Activated naive CD8-positive, alpha-beta T cell treated with anti-CD3 and anti-CD28 coated beads, Interleukin-2, amount 10 ng/mL, durations not matched to agents 7 days and 5 days (primary cell): ENCODE measurements at places on chromosomes 4 and X. TPM values are rescaled to one million over a fixed set of nuclear protein-coding genes. Genes with fewer than 3 reads are reported as not detected.

Gene FHL1
- total RNA-seq = 19.2 TPM

DNA sequence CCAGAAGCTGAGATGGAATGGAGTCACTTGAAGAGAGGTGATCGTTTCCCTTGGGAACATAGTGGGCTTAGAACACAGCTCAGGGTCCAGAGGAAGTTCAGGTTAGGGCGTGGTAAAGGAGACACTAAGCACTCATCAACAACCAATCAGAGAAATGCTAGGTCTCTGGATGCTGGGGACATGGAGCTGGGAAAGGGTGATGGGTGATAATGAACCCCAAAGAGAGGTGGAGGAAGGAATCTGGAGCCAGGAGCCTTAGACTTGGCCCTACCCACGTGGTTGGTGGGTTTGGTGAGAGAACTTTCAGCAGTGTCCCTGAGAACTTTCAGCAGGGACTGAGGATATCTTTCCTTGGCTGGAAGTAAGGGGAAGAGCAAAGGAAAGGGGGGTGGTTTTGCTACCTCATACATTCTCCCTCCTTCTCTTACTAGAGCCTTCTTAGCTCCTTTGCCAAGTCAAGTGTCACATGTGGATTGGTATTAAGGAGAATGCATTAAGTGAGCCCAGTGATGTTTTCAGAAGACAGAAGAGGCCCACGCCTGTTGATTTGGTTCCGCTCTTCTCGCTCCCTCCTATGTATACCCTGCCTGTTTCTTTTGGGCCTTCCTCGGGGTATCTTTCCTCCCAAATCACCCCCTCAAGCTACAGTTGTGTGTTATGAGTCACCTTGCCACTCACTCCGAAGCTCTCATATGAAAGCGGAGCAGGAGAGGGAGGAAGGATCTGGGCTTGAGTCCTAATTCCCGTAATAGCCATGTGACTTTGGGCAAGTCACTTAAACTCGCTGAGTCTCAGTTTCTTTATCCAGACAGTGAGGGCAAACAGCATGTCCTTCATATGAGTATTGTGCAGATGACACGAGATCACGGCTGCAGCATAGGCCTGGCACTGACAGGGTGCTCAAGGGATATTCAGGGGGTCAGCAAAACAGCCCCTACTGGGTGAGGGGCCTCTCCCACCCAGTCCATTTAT is 63.1 kb downstream of the TSC22D3 start:
- DNase-seq = no peak
- H3K4me1 ChIP-seq = peaks cover 29% of the 10 kb centered on the region
- H3K4me3 ChIP-seq = no peak overlapping the region
- peaks cover 7% of the 10 kb centered on the region for H3K36me3 ChIP-seq

DNA sequence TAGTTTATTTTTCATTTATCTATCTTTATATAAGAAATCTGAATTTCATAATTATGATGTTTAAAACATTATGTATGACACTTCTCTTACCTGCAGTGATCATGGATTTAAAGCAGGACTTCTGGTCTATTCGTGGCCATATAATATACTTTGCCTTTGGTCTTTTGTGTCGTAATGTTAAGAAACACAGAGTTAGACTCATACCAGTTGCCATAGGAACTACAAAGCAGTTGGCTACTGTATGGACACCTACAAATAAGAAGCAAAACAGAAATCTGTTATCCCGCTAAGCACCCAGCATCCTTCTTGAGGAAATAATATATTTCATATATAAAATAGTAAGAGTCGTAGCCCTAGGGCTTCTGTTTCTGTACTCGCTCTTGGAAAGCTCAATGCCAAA is 4.3 kb downstream of the SEPSECS start:
- no peak for DNase-seq
- H3K4me3 ChIP-seq = no peak overlapping the region
- H3K36me3 ChIP-seq = peaks cover 8% of the 10 kb centered on the region
- no peak overlapping the region for H3K27ac ChIP-seq

Gene SGMS2
- total RNA-seq = not detected

DNA sequence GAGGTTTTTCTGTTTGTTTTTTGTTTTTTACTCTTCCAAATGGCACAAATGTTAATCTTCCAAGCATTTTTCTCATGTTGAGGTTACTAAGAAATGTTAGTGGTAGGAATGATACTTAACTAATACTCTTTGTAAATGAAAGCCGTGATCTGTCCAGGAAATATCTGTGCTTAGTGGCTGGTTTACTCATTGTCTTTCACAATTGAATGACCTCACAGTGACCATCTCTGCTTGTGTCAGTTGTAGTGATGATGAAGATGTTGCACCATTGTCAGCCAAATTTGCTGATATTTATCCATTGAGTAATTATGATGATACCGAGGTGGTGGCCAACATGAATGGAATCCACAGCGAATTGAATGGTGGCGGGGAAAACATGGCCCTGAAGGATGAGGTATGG is 93.5 kb downstream of the TNIP2 start:
- peaks cover 37% of the 10 kb centered on the region for H3K36me3 ChIP-seq
- DNase-seq = no peak
- H3K4me1 ChIP-seq = peaks cover 10% of the 10 kb centered on the region
- no peaks in the 10 kb centered on the region for H3K27me3 ChIP-seq

Gene SPIN4
- total RNA-seq = 11.5 TPM

DNA sequence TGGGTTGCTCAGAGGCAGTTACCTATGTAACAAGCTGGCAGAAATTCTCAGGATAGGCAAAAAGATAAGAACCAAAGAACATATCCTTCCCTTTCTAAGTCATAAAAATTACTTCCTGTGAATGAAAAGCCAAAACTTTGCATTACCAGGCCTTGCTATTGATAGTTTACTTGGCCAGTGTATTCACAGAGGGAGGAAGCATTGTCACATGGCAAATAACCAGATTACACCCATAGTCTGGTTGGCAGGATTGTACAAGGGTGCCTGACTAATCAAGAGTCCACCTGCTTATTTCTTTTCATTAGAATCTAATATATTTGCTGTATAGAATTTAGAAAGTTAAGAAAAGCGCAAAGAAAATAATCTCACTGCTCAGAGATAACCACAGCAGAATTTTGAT is 14.1 kb downstream of the XIAP start:
- H3K36me3 ChIP-seq = no peaks in the 10 kb centered on the region
- peaks cover 9% of the 10 kb centered on the region for H3K4me1 ChIP-seq
- H3K4me3 ChIP-seq = no peak overlapping the region

Gene BTC
- not detected for total RNA-seq

DNA sequence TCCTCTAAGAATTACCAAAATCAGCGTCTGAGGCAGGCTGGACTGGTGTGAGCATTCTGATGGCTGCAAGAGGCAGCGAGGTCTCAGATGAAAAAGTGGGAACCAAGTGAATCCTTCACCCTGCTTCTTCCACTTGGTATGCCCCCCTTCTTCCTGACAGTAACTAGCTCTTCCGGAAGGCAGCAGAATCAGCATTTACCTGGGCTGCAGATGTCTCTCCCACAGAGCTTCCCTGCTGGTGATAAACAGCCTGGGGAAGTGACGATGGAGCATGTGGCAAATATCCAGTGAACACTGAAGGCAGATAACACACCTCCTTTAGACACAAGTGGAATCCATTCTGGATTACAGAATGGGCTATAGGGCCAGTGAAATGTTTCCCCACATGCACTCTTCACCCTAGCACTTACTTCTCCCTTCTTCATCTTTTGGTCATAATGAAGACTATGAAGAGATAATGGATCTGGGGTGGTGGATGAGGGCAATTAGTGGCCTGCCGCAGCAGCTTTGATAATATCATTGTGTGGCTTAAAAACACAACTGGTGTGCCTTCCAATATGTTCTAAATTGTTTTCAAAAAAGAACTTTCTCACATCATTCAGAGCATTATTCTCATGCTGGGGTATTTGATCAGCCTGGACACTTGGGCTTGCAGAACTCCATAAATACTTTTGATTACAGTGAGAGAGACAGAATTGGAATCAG is 60.8 kb upstream of the TBC1D9 start:
- no peak overlapping the region for H3K4me3 ChIP-seq
- no peaks in the 10 kb centered on the region for H3K4me1 ChIP-seq
- DNase-seq = no peak
- H3K27me3 ChIP-seq = peaks cover 7% of the 10 kb centered on the region

DNA sequence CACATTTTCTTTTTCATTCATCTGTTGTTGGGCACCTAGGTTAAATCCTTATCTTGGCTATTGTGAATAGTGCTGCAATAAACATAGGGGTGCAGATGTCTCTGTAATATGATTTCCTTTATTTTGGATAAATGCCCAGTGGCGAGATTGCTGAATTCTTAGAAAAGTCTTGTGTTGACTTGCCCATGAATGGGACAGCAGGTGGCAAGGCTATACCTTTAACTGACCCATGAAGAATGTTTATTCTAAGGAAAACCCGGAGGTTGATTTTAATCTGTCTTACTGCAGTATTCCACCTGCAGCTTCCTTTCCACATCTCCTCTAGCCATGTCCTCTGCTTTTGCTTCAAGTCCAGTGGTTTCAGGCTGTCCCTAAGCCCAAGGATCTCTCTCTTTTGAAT is 220.6 kb downstream of the SNCA start:
- H3K4me3 ChIP-seq = no peak overlapping the region
- H3K27me3 ChIP-seq = no peaks in the 10 kb centered on the region
- H3K27ac ChIP-seq = peak overlapping the region; percentile 28
- H3K36me3 ChIP-seq = peaks cover 27% of the 10 kb centered on the region

Gene CCSER1
- total RNA-seq = not detected

DNA sequence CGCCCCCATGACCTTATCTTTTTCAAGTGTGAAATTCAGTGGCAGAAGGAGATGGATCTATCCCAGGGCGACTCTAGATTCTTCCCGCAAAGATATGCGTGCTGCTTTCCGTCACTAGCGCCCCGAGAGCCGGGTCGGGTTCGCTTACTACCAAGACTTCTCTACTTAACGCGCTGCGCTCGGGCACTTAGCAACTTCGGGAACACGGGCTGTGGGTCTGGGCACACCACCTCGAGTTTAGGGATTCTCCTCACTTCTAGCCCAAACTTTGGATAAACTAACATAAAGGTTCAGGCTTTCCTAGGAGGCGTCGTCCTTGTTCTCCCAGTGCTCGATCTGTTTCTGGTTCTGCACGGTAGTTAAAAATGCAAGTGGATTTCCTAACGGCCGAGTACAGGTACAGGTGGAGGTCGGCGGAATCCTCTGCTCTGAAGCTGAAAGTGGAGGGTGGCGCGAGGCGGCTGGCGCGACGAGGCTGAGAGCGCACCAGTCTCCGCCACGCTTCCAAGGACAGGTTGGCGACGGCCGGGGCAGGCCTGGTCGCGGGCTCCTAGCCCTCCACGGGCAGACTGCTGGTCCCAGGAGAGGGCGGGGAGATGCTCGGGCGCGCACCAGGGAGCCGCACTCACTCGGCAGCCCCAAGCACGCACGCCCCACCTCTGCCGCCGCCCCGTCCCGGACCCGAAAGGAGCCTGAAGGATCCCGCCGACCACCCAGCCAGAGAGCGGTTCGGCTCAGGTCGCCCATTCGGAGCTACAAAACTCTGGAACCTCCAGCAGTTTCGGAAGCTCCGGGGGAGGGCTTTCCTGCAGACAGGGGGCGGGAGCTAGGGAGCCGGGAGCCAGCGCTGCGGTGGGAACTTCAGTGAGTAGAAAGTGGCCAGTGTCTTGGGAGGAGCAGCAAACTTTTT is 100.8 kb upstream of the TENM3 start:
- H3K4me1 ChIP-seq = peaks cover 10% of the 10 kb centered on the region
- H3K36me3 ChIP-seq = peaks cover 2% of the 10 kb centered on the region
- peaks cover 80% of the 10 kb centered on the region for H3K27me3 ChIP-seq
- H3K27ac ChIP-seq = no peak overlapping the region
- peak overlapping the region; percentile 37 for H3K4me3 ChIP-seq
- no peak for DNase-seq

DNA sequence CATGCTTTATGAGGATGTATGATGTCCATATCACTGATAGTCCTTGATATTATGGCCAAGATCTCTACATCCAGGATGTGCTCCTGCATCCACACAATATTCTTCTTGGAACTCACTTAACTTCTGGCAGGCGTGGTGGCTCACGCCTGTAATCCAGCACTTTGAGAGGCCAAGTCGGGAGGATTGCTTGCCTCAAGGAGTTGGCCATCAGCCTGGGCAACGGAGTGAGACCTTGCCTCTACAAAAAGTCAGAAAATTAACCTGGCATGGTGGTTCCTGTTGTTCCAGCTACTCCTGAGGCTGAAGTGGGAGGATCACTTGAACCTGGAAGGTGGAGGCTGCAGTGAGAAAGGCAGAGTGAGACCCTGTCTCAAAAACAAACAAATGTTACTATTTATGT is 2.3 kb upstream of the HNRNPD start:
- H3K36me3 ChIP-seq = peaks cover 43% of the 10 kb centered on the region
- H3K4me1 ChIP-seq = peaks cover 22% of the 10 kb centered on the region
- H3K27me3 ChIP-seq = no peaks in the 10 kb centered on the region
- DNase-seq = no peak
- H3K4me3 ChIP-seq = peak overlapping the region; percentile 94
- no peak overlapping the region for H3K27ac ChIP-seq

Gene NEIL3
- total RNA-seq = 23.2 TPM

GRCh38 chr4:15118292-15118691 is 116.0 kb downstream of the CPEB2 start:
- no peak overlapping the region for H3K4me3 ChIP-seq
- H3K36me3 ChIP-seq = no peaks in the 10 kb centered on the region
- peaks cover 3% of the 10 kb centered on the region for H3K27me3 ChIP-seq
- DNase-seq = no peak
- no peaks in the 10 kb centered on the region for H3K4me1 ChIP-seq
- no peak overlapping the region for H3K27ac ChIP-seq

Gene SHROOM3
- total RNA-seq = not detected

DNA sequence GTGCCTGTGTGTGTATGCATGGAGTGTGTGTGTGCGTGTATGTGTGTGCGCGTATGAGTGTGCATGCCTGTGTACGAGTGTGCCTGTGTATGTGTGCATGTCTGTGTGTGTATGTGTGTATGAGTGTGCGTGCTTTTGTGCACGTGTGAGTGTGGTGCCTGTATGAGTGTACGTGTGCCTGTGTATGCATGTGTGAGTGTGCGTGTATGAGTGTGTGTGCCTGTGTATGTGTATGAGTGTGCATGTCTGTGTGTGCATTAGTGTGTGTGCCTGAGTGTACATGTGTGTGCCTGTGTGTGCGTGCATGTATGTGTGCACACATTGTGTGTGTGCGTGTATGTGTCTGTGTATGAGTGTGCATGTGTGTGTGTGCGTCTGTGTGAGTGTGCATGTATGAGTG is 5.7 kb downstream of the DOK7 start:
- no peak overlapping the region for H3K4me3 ChIP-seq
- H3K36me3 ChIP-seq = no peaks in the 10 kb centered on the region
- H3K27me3 ChIP-seq = peaks cover 6% of the 10 kb centered on the region

Gene CXCL11
- total RNA-seq = not detected

Gene EMCN
- total RNA-seq = not detected

Gene HPGD
- 10.7 TPM for total RNA-seq

DNA sequence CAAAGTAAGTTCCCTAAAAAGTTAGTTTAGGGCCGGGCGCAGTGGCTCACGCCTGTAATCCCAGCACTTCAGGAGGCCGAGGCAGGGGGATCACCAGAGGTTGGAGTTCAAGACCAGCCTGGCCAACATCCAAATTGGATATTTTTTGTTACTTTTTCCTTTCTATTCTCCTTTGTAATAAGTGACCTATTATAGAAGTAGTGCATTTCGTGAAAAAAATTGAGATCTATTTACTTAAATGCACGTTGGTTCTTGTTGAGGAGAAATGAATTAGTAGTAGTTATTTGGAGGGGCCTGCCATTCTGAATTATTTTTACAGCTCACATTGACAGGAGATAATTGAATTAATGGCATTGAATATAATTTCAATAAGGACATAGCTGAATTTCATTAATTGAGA is 22.3 kb upstream of the NDUFC1 start:
- peaks cover 40% of the 10 kb centered on the region for H3K36me3 ChIP-seq
- no peaks in the 10 kb centered on the region for H3K27me3 ChIP-seq

Gene ADGRG2
- not detected for total RNA-seq
